Retina (tissue), 1 donor: ENCODE measurements at places on chromosomes 2 and 18.

DNA sequence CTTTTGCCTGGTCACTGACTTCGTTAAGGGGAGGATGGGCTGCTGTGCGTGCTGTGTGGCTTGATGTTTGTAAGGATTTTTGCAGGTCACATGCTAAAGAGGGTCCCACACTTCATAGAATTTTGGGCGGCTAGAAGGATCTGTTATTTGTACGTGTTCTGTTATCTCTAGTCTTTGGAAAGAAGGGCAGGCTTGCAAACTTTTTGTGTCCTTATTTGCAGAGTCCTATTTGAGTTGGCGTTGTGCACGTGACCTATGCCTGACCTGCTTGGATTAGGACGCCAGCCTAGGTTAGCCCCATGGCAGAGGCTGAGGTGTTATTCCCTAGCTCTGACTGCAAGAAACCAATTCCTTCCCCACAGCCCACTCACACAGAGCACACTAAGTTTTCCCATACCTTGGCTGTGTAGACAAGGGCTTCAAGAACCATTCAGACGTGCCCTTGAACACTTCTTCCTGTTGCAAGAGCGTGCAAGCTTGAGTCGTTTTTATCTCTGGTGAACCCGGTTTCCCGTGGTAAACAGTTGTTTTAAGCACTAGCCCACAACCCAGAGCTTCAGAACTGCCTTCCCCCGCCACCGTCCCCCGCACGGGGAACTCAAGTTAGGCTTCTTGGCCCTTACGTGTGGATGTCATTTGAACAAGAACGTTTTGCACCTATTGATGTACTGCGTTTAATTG is 94.6 kb downstream of the LDLRAD4 start:
- DNase-seq = no peak

DNA sequence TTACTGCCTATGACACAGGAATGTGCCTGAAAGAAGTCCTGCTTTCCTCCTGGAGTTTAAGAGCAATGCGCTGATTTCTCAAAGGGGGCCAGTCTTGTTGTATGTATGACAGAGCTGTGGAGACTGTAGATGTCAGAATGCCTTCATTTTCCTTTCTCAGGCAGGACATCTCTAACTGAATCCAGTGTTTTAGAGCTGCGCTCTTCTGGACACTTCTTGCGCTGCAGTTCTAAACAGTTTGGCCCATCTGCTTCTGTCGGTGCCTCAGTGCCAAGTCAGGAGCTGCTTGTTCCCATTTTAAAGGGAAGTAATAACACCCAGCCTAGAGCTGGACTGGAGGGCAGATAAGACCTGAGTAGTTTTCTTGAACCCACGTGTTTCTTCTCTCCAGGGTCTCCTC is 91.4 kb downstream of the ESCO1 start:
- no peak for DNase-seq

- DNase-seq = peak; percentile 51
Observed at GRCh38 chr2:165239230-165239629, at the start of gene SCN2A. Gene SCN2A, plus strand, starts transcription at chr2:165239414. Its CDS starts 56,410 bp downstream, at chr2:165295824.

GRCh38 chr2:158912112-158912511 is 56.3 kb upstream of the TANC1 start:
- no peak for DNase-seq

- no peak for DNase-seq
Observed at GRCh38 chr2:205752296-205752820, 70.1 kb downstream of the NRP2 start.

DNA sequence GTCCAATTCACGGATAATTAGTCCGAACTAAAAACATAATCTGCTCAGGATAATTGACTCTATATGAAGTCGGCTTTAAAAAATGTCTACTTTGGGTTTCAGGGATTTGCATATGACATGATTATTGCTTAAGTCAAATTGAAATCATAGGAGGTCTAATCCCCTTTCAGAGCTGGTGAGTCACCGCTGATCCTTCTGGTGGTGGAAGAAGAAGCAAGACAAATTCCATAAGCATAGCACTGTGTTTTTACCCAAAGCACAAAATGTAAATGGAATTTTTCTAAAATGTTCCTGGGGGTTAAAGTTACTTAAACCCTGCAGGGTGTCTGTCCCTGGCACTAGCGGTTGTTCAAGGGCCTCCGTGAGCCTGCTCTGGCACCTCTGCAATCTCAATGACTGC is 460.2 kb downstream of the LRATD1 start:
- no peak for DNase-seq

DNA sequence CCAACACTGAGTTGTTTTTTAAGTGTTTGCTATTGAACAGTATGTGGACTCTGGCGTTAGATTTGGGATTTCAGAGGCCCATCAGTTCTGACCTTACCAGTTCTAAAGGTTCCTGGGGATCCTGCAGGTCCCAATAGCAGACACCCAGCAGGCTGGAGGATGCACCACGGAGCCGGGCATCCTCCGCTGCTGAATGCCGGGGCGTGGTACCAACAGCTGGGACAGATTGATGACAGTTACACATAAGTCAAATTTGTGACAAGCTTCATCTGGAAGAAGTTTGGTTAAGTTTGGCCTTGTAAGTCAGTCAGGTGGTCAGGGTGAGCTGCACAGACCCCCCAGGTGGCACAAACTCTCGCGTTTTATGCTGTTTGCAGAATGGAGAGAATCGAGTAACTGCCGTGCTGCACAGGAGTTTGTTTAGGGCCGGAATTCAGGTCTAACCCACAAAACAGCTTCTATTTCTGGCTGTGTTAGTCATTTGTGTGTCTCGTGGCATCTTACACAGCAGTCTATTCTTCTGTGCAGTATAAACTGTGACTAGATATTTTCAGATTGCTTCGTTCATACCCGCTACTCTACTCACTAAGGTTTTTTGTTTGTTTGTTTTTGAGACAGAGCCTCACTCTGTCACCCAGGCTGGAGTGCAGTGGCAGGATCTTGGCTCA is 19.2 kb downstream of the CTDP1 start:
- no peak for DNase-seq

GRCh38 chr18:58201733-58202730 is 158.0 kb downstream of the NEDD4L start:
- DNase-seq = no peak

- DNase-seq = no peak
Observed at GRCh38 chr2:69668598-69668997, 25.1 kb upstream of the AAK1 start.

DNA sequence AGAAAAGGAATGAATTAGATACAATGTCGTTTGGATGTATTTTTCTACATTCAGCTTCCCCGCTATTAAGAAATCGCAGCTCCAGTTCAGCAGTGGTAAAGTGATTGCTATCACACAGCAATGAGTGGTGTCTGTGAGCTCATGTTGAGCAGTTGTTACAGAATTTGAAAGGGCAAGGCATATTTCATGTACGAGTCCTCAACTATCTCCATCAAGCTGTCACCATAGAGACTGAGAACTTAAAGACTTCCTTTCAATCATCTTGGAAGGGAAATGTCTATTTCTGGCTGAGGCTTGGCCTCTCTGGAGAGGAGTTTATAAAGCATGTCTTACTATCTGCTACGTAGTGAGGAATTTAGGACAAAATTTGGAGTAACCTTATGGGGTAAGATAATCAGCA is 24.4 kb upstream of the FAM117B start:
- no peak for DNase-seq

DNA sequence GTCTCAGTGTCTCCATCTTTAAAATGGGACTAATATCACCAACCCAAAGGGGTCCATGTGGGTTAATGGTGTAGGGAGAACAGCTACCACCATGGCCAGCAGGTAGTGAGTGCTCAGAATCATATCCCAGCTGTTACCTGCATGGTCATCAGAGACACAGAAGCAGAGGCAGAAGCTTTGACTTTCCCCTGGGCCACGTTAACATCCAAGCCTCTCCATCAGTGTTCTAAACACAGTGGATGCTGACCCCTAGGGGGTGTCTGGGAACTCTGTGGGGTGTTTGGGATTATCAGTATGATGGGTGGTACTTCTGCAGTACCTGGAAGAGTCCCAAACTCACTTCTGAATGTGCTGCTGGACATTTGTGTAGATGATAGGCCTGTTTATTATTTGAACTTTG is 93.6 kb downstream of the GYPC start:
- DNase-seq = no peak

GRCh38 chr2:70202236-70202806 is 11.5 kb upstream of the C2orf42 start:
- DNase-seq = no peak

DNA sequence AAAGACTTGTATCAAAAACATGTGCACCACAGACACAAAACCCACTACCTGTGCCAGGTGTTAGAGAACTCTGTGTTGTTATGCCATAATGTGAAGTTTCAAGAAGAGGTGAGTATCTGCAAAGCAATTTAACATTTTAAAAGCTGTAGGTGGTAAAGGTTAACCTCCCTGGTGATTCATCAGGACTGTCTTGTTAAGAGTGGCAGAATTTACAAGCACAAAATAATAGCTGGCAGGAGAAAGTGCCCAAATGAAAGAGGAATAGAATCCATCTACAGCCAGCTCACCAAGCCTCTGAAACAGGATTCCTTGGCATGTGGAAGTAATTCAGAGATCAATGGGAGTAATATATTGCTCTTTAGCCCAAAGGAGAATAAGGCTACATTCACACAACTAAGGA is 230.7 kb downstream of the AFF3 start:
- no peak for DNase-seq

GRCh38 chr18:69647702-69648101 is 247.0 kb downstream of the DOK6 start:
- no peak for DNase-seq

DNA sequence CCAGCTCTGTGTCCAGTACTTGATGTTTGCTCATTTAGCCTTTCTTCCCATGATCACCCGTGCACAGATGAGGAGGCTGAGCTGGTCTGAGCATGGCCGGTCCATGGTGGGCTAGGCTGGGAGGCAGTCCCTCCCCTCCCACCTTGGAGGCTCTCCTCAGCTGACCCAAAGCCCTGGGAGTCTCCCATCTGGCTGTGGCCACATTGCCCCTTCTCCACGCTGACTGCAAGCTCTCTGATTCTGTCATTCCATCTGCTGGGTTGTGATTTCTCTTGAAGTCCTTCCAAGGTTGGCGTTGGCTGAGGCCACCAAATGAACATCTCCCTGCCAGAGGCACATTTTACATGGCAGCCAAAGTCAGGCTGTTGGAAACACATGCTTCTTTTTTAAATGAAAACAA is 44.0 kb downstream of the ACKR3 start:
- DNase-seq = no peak

DNA sequence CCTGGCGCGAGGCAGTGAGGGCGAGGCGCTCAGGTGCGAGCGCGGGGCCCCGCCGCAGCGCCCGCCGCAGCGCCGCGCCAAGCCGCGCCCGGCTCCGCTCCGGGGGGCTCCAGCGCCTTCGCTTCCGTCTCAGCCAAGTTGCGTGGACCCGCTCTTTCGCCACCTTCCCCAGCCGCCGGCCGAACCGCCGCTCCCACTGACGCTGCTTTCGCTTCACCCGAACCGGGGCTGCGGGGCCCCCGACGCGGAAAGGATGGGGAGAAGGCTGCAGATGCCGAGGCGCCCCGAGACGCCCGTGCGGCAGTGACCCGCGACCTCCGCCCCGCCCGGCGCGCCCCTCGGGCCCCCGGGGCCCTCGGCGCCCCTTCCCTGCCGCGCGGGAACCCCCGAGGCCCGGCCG is 328 bp upstream of the INHBB start:
- no peak for DNase-seq

DNA sequence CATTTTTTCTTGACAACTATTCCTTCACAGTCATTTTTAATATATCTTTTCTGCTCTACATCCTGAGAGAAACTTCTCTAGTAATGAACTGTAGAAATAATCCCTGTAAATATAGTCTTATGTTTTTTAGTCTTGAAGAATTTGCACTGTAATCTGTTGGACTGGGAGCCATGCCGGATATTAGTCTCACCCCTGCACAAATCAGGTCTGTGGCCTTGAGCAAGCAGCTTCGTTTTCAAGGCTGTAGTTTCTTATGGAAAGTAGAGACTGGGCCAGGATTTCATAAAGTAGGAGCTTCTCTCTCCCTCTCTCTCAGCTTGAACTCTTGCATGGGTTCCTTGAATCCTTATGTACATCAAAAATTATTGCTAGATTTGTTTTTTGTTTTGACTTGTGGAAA is 8.7 kb downstream of the FARP2 start:
- no peak for DNase-seq

DNA sequence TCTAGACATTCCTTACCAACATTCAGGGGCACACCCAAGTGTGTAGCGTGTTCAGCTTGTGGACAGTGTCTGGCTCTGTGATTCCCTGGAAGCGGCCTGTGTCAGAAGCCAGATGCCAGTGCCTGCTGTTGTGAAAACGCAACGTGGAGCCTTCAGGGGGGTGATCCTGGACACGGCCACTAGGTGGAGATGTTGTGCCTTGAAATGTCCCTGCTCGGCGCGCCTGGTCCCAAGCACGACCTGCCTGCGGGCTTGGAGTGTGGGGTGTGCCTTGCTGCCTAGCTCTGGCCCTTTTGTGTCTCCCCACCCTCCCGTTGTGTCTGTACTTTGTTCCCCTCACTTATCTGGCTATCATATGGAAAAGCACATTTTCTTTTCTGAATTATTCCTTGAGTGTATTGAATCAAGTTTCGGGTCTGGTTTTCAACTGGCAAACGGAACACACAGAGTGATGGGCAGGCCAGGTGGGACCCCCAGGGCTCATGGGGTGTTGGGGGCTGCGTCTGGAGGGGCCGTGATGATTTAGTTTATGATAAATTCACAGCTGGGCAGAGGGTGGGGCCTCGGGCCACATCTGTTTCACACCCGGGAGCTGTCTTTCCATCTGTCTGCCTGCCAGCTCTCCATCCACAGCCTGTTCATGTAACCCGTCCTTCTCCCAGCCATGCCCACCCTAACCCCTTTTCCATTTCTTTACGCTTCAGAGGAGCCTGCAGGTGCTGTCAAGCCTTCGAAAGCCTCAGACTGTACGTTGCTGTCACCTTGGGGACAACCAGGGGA is 95.5 kb downstream of the DYSF start:
- DNase-seq = peak; percentile 72

- DNase-seq = no peak
Observed at GRCh38 chr2:169507698-169508097, 1.8 kb upstream of the KLHL41 start.

DNA sequence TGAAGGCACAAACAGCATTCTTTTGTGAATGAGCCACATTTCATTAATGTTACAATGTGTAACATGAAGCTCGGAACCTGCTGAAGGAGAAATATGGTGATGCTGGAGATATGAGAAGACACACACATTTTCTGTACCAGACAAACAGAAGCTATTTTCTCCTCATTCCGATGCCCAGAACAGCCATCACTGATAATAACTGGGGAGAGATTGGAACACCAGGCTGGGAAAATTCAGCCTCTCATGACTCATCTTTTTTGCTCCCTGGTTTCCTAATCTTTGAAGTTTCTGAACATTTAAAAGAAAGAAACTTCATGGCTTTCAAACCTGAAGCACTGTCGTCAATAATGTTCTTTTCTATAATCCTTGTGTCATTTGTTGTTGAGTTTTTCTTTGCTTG is 110.9 kb downstream of the LYPD6 start:
- DNase-seq = no peak

GRCh38 chr2:39871291-39871761 is 92.3 kb upstream of the THUMPD2 start:
- DNase-seq = peak; percentile 67

DNA sequence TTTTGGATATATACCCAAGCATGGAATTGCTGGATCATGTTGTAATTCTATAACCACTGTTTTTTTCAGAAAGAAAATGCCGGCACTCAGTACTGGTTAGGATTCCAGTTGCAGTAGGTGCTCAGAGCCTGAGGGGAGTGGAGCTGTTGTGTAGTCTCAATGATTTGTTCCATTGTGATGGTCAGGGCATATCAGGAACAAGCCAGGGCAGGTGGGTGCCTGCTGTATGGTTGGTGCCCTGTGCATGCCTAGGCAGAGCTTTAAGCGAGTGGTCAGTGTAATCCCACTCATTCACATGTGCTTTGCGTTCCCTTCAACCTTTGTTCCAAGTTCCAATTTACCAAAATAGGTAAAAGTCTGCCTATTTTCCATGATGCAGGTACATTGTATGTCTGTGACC is 100.9 kb downstream of the FHOD3 start:
- no peak for DNase-seq

- DNase-seq = no peak
Observed at GRCh38 chr18:80232710-80233109, 14.6 kb downstream of the PARD6G start.
